ENCODE measurements at places on chromosomes 2 and 18.
A peak's percentile ranks its signal among the peaks of the same experiment; 100 is the strongest.

DNA sequence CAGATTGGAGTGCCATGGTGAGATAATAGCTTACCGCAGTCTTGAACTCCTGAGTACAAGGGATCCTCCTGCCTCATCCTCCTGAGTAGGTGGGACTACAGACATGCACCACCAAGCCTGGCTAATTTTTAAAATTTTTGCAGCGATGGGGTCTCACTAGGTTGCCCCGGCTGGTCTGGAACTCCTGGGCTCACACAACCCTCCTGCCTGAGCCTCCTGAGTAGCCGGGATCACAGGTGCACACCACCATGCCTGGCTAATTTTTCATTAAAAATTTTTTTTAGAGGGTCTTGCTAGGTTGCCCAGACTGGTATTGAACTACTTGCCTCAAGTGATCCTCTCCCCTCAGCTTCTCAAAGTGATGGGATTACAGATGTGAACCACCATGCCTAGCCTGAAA, 27.8 kb downstream of the RAB31 start:
- no peak for DNase-seq

GRCh38 chr2:203646266-203646864, 60.1 kb upstream of the CD28 start:
- no peak for DNase-seq

- DNase-seq = no peak
Observed at GRCh38 chr2:28547906-28548600, 52.2 kb downstream of the PLB1 start.

DNA sequence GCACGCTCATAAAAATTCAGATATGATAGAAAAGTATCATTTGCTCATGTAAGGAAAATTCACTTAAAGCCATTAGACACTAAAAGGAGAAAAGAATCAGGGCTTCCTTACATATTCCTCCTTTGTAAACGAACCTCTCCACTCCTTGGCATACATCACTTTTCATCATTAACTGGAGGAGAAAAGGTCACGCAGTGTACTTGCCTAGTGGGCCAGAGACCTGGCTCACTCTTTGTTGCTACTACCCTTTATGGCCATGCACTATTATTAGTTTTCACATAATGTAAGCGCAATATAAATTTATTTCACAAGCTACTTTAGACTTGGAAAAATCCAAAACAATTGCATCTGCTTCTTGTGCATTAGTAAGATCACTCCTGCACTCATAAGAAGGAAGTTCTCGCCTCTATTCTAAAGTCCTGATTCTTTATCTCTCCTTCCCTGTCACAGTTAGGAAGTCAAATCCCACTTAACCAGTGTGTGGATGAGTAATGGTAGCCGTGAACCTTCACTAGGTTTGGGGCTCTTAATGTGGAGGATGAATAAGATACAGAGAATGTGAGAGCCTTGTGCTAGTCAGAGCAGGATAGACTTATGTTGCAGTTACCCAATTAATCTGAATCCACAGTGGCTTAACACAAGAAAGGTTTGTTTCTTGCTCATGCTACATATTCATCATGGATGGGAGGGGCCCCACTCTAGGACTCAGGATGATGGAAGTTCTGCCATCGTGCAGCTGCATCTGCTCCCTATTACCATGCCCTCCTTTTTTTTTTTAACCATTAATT, 115.0 kb upstream of the GLS start:
- DNase-seq = peak; percentile 82

- peak; percentile 58 for DNase-seq
Observed at GRCh38 chr2:12702168-12703121, 14.3 kb upstream of the TRIB2 start.

GRCh38 chr2:82013641-82014040, 1709.1 kb upstream of the LRRTM1 start:
- no peak for DNase-seq

- no peak for DNase-seq
Observed at GRCh38 chr2:10339647-10340592, 37.2 kb downstream of the HPCAL1 start.

DNA sequence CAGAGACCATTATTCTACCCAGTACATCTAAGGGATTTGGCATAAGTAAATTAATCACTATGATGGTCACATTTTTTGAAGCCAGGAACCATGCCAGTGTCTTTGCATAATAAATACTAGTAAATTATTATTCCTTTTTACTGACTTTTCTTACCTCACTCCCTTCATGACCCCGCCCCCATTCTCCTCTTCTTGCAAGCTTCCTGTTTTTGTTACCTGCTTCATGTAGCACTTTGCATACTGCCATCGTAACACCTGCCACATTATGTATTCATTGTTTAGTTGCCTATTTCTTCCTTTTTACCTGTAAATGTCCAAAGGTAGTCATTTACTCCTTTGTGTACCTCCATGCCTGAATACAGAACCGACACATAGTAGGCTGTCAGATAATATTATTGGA, 309.5 kb downstream of the KIAA1328 start:
- DNase-seq = no peak

- DNase-seq = no peak
Observed at GRCh38 chr18:48961547-48961946, 10.8 kb upstream of the SMAD7 start.

- no peak for DNase-seq
Observed at GRCh38 chr2:37644191-37644590, 27.3 kb downstream of the CDC42EP3 start.

DNA sequence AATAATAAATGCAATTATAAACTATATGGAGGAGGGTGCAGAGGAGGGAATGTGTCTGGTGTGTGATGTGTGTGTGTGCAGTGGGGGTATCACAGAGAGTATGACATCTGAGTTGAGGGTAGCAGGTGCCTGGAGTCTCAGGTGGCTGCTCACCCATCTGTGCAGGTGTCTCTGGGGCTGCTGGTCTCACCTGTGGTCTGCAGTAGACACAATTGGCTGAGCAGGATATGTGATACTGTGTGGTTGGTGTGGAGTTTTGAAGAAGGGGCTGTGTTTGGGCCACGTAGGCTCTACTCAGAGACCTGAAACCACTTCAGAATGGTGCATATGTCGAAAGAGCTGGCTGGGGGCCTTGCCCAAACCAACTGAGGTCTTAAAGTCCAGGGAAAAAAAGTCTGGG, 17.0 kb downstream of the FABP1 start:
- DNase-seq = no peak

GRCh38 chr2:127762846-127763245, 48.1 kb downstream of the WDR33 start:
- no peak for DNase-seq

- DNase-seq = no peak
Observed at GRCh38 chr18:49499046-49499637, 12.1 kb upstream of the C18orf32 start.

- no peak for DNase-seq
Observed at GRCh38 chr2:50958504-50958903, 73.4 kb downstream of the NRXN1 start.

DNA sequence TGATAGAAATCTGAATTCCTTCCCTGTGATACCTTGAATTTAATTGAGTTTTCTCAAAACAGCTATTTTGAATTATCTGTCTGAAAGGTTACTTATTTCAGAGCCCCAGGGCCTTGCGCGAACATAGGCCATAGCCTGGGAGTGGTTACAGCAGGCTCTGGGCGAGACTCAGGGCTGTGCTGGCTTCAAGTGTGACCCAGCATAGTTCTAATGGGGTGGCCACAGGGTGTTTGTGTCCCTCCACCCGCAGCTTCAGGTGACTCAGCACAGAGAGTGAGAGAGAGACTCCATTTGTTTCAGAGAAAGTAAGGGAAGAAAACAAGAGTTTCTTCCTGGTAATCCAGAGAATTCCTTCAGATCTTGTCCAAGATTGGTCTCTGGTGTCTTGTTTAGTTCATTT, 137.9 kb upstream of the POU3F3 start:
- no peak for DNase-seq

DNA sequence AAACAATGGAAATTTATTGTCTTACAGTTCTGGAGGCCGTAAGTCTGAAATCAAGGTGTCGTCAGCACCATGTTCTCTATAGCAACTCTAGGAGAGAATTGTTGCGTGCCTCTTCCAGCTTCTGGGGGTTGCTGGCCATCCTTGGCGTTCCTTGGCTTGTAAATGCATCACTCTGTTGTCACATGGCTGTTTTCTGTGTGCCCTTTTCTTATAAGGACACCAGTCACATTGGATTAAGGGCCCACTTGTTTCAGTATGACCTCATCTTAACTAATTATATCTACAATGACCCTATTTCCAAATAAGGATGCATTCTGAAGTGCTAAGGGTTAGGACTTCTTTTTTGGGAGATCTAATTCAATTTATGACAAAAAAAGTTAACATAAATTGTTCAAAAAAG, 1.4 kb upstream of the PLEK start:
- DNase-seq = no peak

GRCh38 chr2:44807201-44808025, 134.1 kb upstream of the SIX3 start:
- no peak for DNase-seq

GRCh38 chr18:55968550-55968949, 380.6 kb upstream of the TCF4 start:
- DNase-seq = no peak

DNA sequence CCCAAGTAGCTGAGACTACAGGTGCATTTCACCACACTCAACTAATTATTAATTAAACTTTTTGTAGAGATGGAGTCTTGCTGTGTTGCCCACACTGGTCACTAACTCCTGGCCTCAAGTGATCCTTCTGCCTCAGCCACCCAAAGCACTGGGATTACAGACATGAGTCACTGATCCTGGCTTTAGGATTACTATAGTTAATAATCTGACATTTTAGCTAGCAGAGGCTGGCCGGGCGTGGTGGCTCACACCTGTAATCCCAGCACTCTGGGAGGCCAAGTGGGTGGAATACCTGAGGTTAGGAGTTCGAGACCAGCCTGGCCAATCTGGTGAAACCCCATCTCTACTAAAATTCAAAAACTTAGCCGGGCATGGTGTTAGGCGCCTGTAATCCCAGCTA, 39.5 kb downstream of the USP34 start:
- DNase-seq = no peak

- DNase-seq = no peak
Observed at GRCh38 chr2:17270894-17271293, 247.3 kb downstream of the RAD51AP2 start.

GRCh38 chr18:56066524-56067213, 478.7 kb upstream of the TCF4 start:
- DNase-seq = no peak

DNA sequence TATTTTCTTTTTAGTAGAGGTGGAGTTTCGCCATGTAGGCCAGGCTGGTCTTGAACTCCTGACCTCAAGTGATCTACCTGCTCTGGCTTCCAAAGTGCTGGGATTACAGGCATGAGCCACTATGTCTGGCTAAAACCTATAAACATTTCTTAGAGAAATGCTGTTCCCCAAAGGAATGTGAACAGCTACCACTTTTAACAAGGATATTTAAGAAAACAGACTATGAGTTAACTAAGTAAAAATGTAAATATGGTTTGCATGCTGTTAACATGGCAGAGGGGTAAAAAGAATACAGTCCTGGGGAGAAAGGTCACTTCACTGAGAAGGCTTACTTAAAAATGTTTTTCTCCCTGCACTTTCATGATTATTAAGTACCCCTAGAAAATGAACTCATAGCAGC, 57.1 kb downstream of the SLC16A14 start:
- no peak for DNase-seq

- DNase-seq = no peak
Observed at GRCh38 chr2:30334762-30335363, 103.5 kb downstream of the LBH start.

All from non-pigmented ciliary epithelial cell (primary cell).